HFF-Myc (cell line): ENCODE measurements at places on chromosomes 6 and 20.

DNA sequence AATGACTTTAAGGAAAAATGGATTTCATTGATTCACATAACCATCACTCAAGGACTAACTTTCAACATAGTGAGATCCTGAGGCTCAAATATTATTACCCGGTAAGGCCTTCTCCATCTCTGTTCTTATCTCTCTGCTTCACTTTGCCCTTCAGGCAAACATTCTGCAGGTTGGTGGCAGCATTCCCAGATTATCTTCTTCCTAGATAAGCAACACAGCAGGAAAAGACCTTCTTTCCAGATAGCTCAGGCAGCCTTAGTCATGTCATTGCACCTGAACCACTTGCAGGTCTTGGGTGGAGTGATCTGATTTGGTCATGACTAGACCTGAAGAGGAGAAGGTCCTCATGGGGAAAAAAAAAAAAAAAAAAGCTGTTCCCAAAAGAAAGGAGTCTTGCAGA lies 5.3 kb upstream of the HIVEP2 start:
- DNase-seq, result no peak

- DNase-seq, result no peak
These were observed 56.2 kb downstream of the SNX9 start for GRCh38 chr6:157879034-157879872.

GRCh38 chr6:32154514-32155161 lies 697 bp downstream of the PPT2 start:
- no peak for DNase-seq

DNA sequence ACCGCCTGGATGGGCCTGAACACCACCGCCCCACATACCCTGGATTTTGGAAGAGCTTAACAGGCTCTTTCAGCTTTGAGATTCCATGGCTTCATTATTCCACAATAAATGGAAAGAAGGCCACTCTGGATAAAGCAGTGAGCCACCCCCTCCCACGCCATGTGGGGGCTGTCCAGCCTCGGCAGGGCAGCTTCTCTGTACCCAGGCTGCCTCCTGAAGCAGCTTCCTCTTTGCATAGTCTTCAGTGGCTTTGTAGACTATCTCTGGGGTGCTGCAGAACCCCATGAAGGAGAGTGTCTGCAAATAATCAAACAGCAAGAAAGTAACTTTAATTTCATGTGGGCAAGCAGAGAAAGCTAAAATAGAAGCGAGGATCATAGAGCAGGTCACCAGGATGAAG lies 96.6 kb upstream of the NXT1 start:
- no peak for DNase-seq

DNA sequence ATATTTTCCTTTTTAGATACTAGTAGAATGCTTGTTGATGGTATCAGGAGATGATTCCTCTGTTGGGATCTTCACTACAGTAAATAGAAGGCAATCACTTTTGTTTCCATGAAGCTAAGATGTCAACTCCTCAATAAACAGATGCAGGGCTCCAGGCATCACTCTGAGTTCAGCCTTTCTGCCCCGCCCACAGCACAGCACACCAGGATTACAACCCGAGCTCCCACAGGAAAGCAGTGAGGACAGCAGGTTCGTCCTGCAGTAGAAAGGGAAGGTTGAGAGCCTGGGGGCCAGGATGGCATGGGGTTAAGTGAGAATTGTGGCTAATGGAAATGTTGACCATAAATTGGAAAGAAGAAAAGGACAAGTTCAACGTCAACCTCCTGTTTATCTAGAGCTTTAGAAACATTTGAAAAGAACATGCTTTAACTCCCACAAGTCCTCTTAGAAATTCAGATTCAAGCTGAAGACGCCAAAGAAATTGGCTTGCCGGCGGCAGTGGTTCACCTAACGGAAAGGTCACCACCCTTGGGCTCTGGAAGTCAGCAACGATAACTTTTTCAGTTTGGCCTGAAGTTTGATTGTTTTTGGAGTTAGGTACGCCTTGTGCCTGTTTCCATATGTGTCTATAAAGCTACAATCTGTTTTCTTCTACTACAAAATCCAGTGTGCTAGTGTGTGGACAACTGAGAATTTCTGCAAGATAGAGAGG lies 144.4 kb upstream of the PDE10A start:
- DNase-seq, result no peak

DNA sequence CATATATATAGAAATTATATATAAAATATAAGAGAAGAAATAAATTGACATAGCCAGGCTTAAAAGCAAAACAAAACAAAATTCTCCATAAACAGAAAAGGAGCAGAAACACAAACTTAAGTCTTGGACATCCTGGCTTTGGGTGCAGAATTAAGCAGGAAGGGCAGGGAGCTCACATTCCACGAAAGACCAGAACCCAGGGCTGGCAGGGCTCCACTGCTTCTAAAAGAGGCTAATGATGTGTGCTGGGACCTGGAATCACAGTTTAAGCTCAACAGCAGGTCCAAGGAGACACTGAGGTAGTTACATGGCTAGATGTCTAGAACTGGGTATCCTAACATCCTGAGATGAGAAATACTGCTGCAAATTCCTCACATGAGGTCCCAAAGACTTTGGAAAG lies 210.3 kb downstream of the WDR27 start:
- no peak for DNase-seq

DNA sequence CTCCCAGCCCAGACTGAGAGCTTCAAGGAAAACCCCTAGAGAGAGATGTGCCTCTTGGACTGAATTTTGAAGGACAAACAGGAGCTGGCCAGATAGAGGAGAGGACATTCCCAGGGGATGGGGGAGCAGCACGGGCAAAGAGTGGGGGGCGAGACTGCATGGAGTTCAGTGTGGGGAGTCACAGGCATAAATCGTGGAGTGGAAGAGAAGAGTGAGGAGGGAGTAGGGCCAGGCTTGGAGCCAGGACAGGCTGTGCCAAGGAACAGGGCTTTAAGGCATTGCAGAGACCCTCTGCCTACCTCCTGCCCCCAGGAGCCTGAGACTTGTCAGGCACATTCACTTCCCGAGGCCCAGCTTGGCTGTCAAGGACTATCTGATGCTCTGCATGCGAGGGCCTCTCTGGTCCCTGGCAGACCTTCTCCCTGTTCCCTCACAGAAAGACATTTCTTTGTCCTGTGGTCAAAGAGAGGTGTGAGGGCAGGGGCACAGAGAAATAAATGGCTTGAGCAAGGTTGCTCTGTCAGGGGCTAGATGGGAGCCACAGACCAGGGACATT lies 5.2 kb upstream of the SLC22A7 start:
- DNase-seq, result no peak

GRCh38 chr6:10771371-10771894 lies 23.8 kb downstream of the TMEM14B start:
- no peak for DNase-seq

DNA sequence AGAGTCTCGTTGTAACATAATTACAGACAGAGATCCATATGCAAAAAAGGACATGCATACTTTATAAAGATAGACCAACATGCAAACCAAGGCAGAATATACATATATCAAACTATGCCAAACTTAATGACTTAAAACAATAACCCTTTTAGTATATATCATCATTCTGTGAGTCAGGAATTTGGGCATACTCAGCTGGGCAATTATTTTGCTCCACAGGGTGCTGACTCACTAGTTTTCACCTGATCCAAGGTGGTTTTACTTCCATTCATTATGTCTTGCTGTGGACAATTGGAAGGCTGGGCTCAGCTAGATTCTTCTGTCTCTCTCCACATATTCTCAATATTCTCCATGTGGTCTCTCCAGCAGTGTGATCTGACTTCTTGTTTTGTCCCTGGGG lies 41.2 kb upstream of the RNF146 start:
- DNase-seq, result no peak

GRCh38 chr20:12072954-12073264 lies 155.2 kb downstream of the BTBD3 start:
- peak; percentile 14 for DNase-seq

- peak; percentile 52 for DNase-seq
These were observed 36.8 kb downstream of the ZMYND8 start for GRCh38 chr20:47319517-47320252.

GRCh38 chr6:99790679-99791078 lies 184.0 kb downstream of the PRDM13 start:
- DNase-seq, result no peak

DNA sequence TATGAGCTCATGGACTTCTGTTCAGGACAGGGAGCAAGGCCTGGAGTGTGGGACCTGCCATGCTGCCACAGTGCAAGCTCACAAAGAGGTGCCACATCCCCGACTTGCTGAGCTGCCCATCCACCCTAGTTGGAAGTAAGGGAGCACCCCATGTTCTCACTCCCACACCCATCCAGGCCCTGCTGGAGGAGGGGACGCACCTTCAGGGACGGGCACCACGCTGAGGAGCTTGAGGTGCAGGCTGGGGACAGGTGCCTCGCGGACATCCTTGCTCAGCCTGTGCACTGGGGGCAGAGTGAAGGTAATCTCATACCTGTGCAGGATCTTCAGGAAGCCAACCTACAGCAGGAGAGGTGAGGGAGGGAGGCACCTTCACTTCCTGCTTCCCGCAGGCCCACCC lies 12.3 kb downstream of the ADISSP start:
- no peak for DNase-seq

DNA sequence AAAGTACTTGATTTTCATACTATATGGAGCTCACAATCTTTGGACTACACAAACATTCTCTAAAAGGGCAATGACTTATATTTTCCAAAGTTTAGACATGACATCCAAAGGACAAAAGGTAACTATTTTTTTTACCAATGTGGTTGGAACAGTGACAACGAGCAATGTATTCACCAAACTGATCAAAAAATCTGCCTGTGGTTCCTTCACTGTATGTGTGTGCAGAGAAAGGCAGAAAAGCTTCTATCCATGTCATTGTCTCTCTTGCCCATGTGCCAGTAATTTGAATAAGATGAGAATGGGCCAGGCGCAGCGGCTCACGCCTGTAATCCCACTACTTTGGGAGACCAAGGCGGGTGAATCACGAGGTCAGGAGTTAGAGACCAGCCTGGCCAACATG lies 25.5 kb downstream of the MCUR1 start:
- no peak for DNase-seq

DNA sequence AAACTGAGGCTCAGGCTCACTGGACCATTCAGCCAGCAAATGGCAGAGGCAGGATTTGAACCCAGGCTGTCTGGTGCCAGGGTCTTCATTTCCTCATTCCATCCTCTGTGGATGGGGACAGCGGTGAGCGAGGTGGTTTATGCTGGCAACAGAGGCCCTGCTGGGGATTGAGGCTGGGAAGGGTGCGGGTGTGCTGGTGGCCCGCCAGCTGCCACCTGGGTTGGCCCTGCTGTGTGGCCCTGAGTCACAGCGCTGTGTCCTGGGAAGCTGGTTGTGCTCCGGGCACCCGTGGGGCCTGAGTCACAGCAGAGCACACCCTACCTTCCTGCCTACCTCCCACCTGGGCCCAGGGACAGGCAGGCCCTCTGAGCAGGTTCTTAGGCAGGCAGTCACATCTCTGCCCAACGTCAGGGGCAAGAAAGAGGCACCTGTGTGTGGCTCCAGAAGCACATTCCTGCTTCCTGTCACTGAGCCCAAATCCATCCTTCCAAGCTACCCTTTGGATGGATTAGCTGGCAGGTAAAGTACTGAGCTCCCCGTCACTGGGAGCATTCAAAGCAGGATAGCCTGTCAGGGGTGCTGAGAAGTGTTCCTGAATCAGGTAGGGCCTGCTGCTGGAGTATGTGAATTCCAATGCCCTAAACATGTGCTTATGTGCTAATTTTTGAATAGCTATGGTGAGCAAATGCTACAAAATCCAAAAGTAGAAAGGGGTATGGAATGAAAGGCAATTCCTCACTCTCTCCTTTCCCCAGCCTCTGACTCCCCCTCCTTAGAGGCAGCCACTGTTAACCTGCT lies 53.9 kb downstream of the CEBPB start:
- DNase-seq, result no peak

DNA sequence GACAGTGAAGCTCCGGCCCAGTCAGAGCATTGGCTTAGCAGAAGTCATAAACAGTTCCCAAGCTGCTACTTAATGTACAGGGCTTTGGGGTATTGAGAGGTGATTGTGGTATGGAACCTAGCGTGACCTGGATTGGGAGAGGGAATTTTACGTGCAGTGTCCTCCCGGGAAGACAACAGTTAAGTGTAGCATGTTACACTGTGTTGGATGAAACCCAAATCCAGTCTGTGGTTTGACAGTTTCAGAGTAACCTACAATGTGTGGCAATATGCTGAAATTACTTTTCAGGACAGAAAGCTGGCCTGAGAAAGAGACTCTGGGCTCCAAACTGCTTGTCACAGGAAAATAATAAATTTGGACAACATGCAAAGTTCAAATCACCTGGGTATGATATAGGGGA lies 28.1 kb upstream of the RALGAPA2 start:
- no peak for DNase-seq

DNA sequence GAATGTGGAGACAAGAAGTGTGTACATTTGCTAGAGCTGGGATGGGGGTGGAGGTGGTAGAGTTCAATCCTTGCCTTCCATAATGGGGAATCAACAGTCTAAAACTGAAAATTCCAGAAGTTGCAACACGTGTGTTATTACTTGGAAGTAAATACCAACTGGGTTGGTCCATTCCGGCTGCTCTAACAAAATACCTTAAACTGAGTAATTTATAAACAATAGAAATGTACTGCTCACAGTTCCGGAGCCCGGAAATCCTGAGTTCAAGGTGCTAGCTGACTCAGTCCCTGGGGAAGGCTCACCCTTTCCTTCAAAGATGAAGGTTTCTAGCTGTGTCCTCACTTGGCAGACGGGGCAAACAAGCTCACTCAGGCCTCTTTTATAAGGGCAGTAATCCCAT lies 59.0 kb downstream of the RIN2 start:
- DNase-seq, result peak; percentile 75

- no peak for DNase-seq
These were observed 87.8 kb upstream of the TIAM2 start for GRCh38 chr6:154907291-154907690.

- DNase-seq, result peak; percentile 4
These were observed 123.1 kb downstream of the OLIG3 start for GRCh38 chr6:137370871-137371633.

DNA sequence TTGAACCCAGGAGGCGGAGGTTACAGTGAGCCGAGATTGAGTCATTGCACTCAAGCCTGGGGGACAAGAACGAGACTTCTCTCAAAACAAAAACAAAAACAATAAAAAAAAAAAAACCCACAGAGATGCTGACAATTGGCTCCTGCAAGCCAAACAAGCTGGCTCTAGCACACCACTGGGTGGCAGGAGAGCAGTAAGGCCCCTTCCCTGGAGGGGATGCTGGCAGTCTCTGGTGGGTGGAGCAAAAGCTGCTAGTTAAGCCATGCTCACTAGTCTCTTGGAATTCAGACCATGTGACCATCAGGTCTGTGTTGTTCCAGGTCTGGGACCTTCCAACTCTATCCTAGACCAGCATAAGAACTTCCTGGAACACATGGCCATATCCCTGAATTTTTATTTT lies 18.9 kb upstream of the DSN1 start:
- DNase-seq, result no peak

GRCh38 chr6:27839626-27840475 lies 72.3 kb downstream of the OR2B2 start:
- peak; percentile 70 for DNase-seq

- DNase-seq, result no peak
These were observed 119.7 kb upstream of the NXT1 start for GRCh38 chr20:23230766-23231385.
